Endothelial cell (in vitro differentiated cells): ENCODE measurements at places on chromosomes 5 and 9.

- H3K27me3 ChIP-seq = no peaks in the 10 kb centered on the region
- no peak for DNase-seq
- no peak overlapping the region for H3K4me3 ChIP-seq
- H3K36me3 ChIP-seq = peaks cover 13% of the 10 kb centered on the region
These were observed 12.3 kb downstream of the PSIP1 start for GRCh38 chr9:15498246-15498995.

DNA sequence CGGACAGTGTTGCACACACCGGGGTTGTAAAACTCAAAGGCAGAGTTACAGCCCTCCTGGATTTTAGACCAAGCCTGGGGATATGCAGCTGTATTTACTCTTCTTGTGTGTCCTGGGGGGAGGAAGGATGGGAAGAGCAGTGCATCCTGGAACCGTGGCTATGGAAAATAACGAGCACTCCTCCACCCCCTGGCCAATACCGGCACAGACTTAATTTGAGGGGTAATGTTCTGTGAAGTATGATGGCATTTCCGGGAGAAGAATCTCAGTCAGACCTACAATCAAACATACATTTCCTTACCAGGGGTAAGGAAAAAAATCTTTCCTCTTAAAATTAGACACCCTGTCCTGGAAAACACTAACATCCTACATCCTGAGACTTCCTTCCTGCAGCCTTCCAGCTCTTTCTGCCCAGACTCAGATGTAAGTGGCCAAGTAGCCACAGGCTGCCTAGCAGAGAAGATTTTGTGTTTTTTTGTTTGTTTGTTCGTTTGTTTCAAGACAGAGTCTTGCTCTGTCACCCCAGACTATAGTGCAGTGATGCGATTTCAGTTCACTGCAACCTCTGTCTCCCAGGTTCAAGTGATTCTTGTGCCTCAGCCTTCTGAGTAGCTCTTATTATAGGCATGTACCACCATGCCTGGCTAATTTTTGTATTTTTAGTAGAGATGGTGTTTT, 11.0 kb upstream of the ERMP1 start:
- no peaks in the 10 kb centered on the region for H3K27me3 ChIP-seq
- peak overlapping the region; percentile 62 for H3K27ac ChIP-seq
- H3K36me3 ChIP-seq = no peaks in the 10 kb centered on the region
- H3K4me1 ChIP-seq = peaks cover 36% of the 10 kb centered on the region
- no peak overlapping the region for H3K4me3 ChIP-seq

DNA sequence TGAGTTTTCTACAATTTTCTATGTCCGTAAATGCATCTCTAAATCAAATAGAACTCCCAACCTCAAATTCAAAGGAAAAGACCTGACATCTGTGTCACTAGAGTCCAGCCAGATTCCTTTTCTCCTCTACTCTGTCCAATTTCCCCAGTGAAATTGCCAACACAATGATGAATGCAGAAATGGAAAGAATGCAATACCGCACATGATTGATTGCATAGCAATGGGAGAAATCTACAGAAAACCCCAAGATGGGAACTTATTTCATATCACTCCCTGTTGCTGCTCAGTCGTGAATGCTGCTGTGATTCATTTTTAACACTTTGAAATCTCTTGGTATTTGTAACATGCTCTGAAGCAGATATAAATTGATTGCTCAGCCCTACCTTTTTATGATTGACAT, 355.1 kb upstream of the TUSC1 start:
- no peaks in the 10 kb centered on the region for H3K4me1 ChIP-seq
- no peaks in the 10 kb centered on the region for H3K27me3 ChIP-seq
- H3K36me3 ChIP-seq = no peaks in the 10 kb centered on the region
- no peak for DNase-seq
- no peak overlapping the region for H3K27ac ChIP-seq
- H3K4me3 ChIP-seq = no peak overlapping the region

GRCh38 chr9:13377171-13377925, 97.9 kb upstream of the MPDZ start:
- H3K4me3 ChIP-seq = no peak overlapping the region
- H3K27ac ChIP-seq = no peak overlapping the region
- no peak for DNase-seq
- H3K36me3 ChIP-seq = no peaks in the 10 kb centered on the region
- no peaks in the 10 kb centered on the region for H3K4me1 ChIP-seq
- peaks cover 3% of the 10 kb centered on the region for H3K27me3 ChIP-seq

DNA sequence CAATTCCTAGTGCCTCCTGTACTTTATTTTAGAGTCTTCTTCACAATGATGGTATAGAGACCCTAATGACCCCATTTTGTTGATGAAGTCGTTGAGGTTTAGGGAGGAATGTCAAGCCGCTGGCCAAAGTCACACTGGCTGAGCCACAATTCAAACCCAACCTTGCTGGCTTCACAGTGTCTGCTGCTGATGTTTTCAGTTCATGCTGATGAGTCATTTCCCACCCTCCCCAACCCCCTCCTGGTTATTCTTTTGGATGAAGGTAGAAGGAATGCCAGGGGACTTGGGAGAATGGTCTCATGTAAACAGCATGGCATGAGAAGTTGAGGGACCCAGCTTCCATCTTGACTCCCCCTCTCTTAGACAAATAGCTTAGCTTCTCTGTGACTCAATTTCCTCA, 68.6 kb downstream of the TMEM252 start:
- H3K4me3 ChIP-seq = no peak overlapping the region
- peaks cover 2% of the 10 kb centered on the region for H3K27me3 ChIP-seq
- no peak for DNase-seq
- H3K36me3 ChIP-seq = no peaks in the 10 kb centered on the region
